ENCODE measurements at places on chromosomes 2 and 18. TPM values are rescaled to one million over a fixed set of nuclear protein-coding genes. Genes with fewer than 3 reads are reported as not detected.
A peak's percentile ranks its signal among the peaks of the same experiment; 100 is the strongest.

Gene GPR75
- polyA plus RNA-seq = not detected

- DNase-seq = no peak
Measured at GRCh38 chr2:23375448-23375847, 9.5 kb upstream of the KLHL29 start.

- DNase-seq = no peak
Measured at GRCh38 chr2:162072976-162073887, 783 bp downstream of the DPP4 start.

- no peak for DNase-seq
Measured at GRCh38 chr18:50190926-50191325, 4.0 kb downstream of the MYO5B start.

Gene FTCDNL1
- polyA plus RNA-seq = 2.8 TPM

DNA sequence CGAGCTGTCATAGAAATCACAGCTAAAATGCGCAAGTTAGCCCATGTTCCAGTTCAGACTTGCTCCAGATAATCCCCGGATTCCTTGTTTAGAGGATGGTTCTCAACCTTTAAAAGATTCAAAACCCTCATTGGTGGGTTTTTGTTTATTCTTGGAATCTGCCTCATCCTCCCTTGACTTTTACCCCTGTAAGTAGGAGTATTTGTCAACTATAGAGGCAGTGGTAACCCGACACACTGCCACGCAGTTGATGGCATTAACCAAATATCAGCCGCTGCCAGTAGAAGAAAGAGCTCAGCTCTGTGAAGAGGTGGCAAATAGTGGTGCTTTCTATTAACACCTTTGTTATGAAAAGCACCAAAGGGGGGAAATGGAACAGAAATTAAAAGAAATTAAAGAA, 40.4 kb upstream of the SELENOI start:
- DNase-seq = no peak

Gene ATOH8
- polyA plus RNA-seq = not detected

- peak; percentile 58 for DNase-seq
Measured at GRCh38 chr18:23266717-23267446, 131.6 kb downstream of the CABLES1 start.

DNA sequence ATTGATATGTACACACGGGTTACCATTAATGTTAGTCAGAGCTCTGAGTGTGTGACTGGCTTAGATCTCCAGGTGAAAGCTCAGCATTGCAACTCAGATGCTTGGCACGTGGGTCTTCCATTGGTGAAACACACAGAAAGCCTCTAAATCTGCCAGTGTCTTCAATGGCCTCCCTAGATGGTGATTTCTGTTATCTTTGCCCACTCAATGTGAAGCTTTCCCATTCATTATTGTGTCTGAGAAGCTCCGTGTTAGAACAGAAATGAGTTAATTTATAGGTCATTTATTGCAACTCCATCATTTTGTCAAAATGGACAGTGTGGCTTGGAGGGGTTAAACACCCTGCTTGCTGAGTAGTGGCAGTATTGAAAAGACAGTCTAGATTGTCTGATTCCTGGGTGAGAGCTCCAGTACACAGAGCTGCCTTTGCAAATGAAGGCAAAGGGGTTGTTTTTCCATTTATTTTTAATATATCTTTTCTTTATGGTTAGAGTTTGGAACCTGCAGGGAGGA, 64.7 kb upstream of the GCFC2 start:
- DNase-seq = no peak

DNA sequence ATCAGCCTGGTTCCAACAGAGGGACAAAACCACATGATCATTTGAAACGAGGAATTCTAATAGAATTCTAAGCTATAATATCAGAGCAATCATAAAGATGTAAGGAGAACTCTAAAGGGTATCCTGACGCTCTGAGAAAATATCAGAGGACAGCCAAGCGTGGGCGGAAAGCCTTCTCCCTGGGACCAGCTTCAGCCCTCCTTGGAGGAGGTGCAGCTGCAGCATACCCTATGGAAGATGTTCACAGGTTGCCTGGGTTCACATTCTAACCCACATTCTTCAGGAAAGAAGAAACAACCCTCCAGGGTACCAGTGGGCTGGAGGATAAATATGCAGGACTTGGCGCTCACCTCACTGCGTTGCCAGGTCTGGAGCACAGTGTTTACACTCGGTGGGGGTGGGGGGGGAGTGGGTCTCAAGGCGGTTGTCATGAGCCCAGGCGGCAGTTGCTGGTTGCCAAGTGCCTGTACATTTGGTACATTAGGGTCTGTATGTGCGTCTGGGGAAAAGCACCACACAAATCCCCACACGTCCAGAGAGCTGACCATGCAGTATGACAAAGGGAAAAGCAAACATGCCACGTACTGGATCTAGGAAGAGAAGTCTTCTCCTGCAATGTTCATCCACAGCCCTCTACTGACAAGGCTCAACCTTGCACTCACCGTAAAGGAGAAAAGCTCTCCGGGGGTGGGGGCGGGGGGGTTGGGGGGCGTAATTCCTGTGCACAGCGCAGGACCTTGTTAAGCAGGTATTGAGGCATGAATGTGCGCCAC, 80.5 kb downstream of the CDH19 start:
- no peak for DNase-seq

Gene SCYGR3
- not detected for polyA plus RNA-seq

- no peak for DNase-seq
Measured at GRCh38 chr2:178482437-178482836, 2.2 kb downstream of the PLEKHA3 start.

Gene MEP1B
- polyA plus RNA-seq = not detected

GRCh38 chr18:26685438-26686157, 137.2 kb upstream of the KCTD1 start:
- DNase-seq = no peak

Gene IL36B
- polyA plus RNA-seq = not detected

DNA sequence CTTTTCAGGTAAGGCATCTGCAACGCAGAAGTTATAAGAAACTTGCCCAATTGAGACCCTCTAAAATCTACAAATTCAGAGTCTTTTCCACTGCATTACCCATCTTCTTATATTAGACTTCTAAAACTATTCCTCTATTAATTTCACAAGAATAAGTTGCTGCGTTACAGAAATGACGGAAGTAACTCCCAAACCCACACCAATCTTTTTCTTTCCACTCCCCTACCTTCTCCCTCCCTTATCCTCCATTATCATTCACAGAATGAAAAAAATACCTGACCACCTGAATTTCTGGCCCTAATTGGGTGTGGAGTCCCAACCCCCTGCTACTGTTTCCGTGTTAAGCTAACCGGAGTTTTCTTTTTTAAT, 689 bp downstream of the RPRD1A start:
- DNase-seq = no peak

- DNase-seq = no peak
Measured at GRCh38 chr2:121721926-121722325, 14.7 kb downstream of the NIFK start.

DNA sequence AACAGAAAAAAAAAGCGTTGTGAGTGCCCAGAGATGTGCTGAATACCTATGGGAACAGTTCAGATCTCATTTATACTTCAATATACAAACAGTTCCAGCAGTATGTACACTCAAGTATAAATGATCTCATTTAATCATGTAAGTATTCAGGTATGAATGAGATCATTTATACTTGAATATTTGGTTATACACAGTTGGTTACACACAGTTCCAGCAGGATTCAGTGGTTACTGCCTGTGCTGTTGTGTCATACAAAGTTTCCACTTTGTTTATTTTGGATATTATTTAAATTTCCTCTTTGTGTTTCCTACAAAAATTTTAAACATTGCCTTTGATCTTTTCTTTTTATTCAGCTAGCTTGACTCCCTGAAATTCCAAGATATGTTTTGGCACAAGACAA, 293.5 kb upstream of the SLC39A10 start:
- DNase-seq = no peak

DNA sequence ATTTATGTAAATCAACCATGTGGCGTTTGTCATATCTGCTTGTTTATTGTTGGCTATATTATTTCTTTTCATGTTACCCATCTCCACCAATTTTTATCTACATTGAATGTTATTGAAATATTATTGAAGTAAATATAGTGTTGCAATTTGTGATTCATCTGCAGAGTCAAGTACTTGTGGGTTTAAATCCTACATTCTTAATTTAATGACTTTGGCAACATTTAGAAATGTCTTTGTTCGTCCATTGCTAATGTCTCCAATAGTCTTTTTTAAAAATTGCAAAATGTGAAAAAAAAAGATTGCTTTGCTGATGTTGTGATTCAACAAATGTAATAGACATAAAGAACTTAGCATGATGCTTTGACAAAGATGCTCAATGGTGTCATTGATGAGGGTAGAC, 1572.8 kb upstream of the PIK3C3 start:
- no peak for DNase-seq

DNA sequence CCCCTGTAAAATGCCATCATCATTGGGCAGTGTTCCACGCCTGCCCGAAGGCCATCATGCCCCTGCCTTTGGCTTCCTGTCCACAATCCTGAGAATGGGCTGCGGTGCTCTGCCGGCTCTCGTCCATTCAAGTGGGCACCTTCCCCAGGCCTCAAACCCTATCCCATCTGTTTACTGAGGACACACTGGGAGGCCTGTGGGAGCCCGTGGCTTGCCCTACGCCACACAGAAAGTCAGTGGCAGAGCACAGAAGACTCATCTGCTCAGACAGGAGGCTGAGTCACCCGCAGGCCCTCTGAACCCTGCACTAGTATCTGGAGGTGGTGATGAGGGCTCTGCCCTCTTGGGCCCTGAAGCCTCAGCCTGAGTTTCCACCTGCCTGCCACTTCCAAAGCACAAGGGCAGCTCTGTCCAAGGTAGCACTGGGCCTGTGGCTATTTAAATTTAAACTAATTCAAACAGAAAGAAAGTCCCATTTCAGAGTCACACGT, 19.1 kb upstream of the ANKRD53 start:
- DNase-seq = no peak

- no peak for DNase-seq
Measured at GRCh38 chr18:63664571-63664970, 2.9 kb upstream of the SERPINB3 start.

- no peak for DNase-seq
Measured at GRCh38 chr18:35284841-35285240, 5.2 kb downstream of the ZSCAN30 start.

Gene SIX2
- polyA plus RNA-seq = not detected

DNA sequence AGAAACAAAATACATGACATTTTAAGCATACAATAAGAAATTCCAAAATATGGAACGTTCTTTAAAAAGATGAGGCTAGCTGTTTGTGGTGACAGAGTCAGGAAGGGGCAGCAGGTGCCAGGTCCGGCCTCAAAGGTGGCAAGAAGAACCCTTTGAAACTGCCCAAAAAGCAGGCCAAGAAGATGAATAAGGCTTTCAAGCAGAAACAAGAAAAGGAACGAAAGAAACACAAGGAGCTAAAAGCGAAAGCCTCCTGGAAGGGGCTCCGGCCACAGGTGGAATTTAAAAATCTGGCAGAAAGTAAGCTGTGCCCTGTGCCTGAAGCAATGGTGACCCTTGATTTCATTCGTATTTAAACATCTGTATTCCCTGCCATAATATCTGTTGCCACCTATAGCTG, 5.5 kb downstream of the WDR33 start:
- DNase-seq = no peak

Gene SOX11
- polyA plus RNA-seq = not detected

Gene PRKAG3
- not detected for polyA plus RNA-seq

Gene IL36A
- polyA plus RNA-seq = not detected

DNA sequence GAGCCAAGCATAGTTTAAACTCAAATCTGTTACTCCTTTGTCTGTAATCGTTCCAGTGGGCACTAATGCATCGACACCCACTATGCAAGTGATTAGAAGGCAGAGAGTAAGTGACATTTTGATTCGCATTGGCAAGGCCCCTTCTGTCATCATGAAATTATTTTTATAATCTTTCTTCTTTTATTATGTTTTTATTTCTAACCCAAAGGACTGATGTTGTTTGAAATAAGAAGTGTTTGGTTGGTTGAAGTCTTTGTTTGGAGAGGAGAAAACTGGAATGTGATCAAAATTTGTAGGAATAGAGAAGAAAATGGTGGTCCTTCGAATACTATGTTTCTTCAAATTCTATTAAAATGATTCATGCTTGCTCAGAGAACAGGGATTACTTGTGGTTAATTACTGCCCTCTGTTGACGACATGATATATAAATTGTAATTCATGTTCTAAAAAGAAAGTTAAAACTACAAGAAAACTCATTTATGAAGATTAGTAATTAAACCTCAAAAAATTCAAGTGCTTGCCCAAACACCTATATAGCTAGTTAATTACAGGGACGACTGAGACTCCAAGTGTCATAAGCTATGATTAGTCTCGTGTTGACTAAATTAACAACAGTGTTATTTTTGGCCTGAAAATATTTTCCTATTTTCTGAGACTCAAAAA, 26.4 kb upstream of the TFPI start:
- no peak for DNase-seq

Gene TNS1
- polyA plus RNA-seq = not detected

GRCh38 chr2:120432976-120433815, 87.3 kb downstream of the INHBB start:
- DNase-seq = no peak

Gene SLC23A3
- polyA plus RNA-seq = 0.29 TPM

Gene STRN
- polyA plus RNA-seq = 9.1 TPM

Gene ANKRD30BL
- polyA plus RNA-seq = not detected

- no peak for DNase-seq
Measured at GRCh38 chr2:136210455-136210805, 92.5 kb upstream of the CXCR4 start.

DNA sequence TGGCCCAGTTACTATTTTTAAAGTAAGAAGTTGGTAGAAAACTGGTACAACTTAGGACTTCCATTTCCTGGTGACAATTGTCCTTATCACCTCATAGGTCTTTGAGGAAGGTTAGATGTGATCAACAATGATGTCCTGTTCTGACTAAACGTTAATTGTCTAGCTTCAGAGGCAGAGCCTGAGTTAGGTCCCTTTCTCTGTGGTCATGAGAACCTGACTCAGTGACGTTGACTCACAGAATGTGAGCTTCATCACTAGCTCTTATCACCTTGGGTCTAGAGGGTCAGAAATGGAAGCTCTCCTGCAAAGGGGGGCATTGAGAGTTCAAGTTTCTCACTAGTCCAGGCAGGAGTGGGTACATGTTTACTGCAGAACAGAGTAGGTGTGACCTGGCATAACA, 60.6 kb upstream of the ATP8B1 start:
- no peak for DNase-seq

- no peak for DNase-seq
Measured at GRCh38 chr2:105362862-105363591, 25.7 kb downstream of the C2orf49 start.

GRCh38 chr18:74013955-74014354, 133.7 kb downstream of the FBXO15 start:
- no peak for DNase-seq

DNA sequence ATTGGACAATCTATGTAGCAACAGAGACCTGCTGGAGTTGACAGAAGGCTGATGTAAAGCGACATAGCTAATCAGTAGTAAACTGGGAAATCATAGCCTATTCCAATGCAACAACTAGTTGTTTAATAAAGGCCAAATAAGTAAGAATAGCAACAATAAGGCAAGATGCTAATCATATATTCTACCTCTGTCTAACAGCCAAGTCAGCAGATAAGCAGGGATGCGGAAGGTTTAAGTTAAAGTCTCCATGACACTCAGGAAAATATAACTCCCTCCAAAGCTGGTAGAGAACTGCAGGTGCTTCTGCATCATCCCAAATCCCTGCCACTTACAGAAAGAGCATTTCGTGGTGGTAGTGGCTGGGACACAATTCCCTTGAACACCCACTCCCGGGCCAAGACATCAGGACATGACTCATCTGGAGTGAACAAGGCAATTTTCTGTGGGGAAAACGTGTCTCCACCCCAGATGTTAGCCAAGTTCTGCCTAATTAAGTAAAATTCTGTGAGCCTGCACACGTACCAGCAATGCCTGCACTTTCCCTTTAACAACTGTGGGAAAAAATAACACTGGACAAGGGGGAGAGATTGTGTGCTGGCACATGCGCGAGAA, 413.6 kb upstream of the ID2 start:
- DNase-seq = no peak
